GM23338 (cell line): ENCODE measurements at places on chromosomes 12 and 14. TPM values are rescaled to one million over a fixed set of nuclear protein-coding genes. Genes with fewer than 3 reads are reported as not detected.

GRCh38 chr12:80632835-80633234, 74.6 kb upstream of the MYF6 start:
- no peak overlapping the region for H3K27ac ChIP-seq
- no peaks in the 10 kb centered on the region for H3K36me3 ChIP-seq
- no peak overlapping the region for H3K4me3 ChIP-seq
- no peaks in the 10 kb centered on the region for H3K4me1 ChIP-seq
- peak; percentile 89 for DNase-seq

DNA sequence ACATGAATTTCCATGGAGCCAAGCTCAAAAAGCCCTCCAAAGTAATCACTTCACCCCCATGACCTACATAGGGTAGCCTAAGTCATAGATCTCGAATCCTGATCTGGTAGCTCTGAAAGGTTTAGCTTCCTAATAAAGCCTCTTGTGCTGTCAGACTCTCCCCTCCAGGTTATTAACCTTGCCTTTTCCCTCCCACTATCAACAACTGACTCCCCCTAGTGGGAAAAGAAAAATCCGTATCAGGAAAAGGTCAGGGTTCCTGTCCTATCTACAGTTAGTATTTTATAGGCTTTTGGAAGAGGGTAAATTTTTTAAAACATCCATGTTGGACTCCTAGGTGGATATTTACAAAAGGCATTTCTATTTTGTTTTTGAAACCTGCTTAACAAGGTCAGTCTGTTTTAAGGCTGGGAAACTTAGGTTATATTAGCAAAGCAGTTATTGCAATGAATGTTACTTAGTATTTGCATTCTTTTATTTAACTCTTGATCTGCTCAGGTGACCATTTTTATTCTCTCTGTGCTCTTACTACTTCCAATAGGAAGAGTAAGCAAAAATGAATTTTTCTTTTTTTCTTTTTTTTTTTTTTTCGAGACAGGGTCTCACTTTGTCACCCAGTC, 8.0 kb downstream of the YY1 start:
- H3K36me3 ChIP-seq = no peaks in the 10 kb centered on the region
- peak; percentile 92 for DNase-seq
- peaks cover 51% of the 10 kb centered on the region for H3K4me1 ChIP-seq
- H3K4me3 ChIP-seq = no peak overlapping the region
- H3K27ac ChIP-seq = no peak overlapping the region

EFCAB11 gene
- total RNA-seq = 6.6 and 7.7 TPM in 2 replicates

GRCh38 chr12:89155826-89156225, 196.5 kb downstream of the DUSP6 start:
- no peaks in the 10 kb centered on the region for H3K27me3 ChIP-seq
- H3K4me3 ChIP-seq = no peak overlapping the region
- H3K4me1 ChIP-seq = peaks cover 5% of the 10 kb centered on the region; the same call in 1 of the 2 replicates
- H3K36me3 ChIP-seq = no peaks in the 10 kb centered on the region
- DNase-seq = no peak

DNA sequence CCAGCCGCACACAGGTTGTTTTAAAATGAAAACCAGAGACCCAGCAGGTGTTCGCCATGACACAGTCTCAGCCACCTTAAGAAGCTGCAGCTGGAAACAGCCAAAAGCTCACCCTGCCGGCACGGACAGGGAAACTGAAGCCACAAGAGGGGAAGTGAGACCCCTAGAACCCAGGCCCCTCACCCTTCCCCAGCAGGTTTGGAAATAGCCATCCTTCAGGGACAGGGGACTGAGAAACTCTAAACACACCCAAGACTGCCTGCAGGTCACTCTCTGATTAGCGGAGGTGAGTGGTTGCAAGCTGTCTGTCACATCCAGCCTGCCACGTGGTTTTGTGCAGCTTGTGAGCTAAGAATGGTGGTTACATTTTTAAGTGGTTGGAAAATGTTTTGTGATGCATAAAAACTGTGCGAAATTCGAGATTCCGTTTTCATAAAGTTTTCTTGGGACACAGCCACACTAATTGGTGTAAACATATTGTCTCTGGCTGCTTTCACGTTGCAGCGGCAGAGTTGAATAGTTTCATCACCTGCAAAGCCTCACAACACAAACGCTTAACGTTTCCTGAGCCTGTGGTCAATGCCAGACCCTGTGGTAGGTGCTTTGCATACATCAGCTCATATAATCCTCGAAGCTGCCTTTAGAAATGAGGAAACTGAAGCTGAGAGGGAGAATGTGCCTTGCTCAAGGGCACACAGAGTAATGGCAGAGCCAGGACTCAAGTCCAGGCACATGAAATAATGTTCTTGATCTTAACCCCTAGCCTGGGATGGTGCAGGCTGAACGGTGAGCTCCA, 1.7 kb upstream of the SELPLG start:
- H3K4me3 ChIP-seq = no peak overlapping the region
- peak overlapping the region; percentile 55 for H3K27ac ChIP-seq
- no peaks in the 10 kb centered on the region for H3K36me3 ChIP-seq
- H3K27me3 ChIP-seq = no peaks in the 10 kb centered on the region
- no peak for DNase-seq
- H3K4me1 ChIP-seq = peaks cover 44% of the 10 kb centered on the region

ANAPC7 gene
- total RNA-seq = 92.7 and 99.3 TPM in 2 replicates

- no peak for DNase-seq
- H3K4me1 ChIP-seq = no peaks in the 10 kb centered on the region
- H3K4me3 ChIP-seq = no peak overlapping the region
Measured at GRCh38 chr14:59036134-59036533, 152.3 kb upstream of the DAAM1 start.

- H3K27ac ChIP-seq = no peak overlapping the region
- no peak overlapping the region for H3K4me3 ChIP-seq
- no peaks in the 10 kb centered on the region for H3K27me3 ChIP-seq
Measured at GRCh38 chr14:86404989-86405649, 875.2 kb downstream of the FLRT2 start.

CRACR2A gene
- 3.0 and 3.4 TPM in 2 replicates for total RNA-seq

GRCh38 chr12:105922670-105923102, 216.1 kb downstream of the NUAK1 start:
- H3K4me3 ChIP-seq = no peak overlapping the region
- H3K27ac ChIP-seq = no peak overlapping the region
- no peaks in the 10 kb centered on the region for H3K27me3 ChIP-seq
- H3K4me1 ChIP-seq = no peaks in the 10 kb centered on the region
- no peak for DNase-seq

GRCh38 chr14:76022991-76023390, 37.4 kb downstream of the IFT43 start:
- H3K27me3 ChIP-seq = no peaks in the 10 kb centered on the region
- H3K36me3 ChIP-seq = no peaks in the 10 kb centered on the region
- no peak for DNase-seq
- H3K27ac ChIP-seq = no peak overlapping the region

- H3K36me3 ChIP-seq = peaks cover 77% of the 10 kb centered on the region
- peak overlapping the region; percentile 50 for H3K27ac ChIP-seq
- no peak for DNase-seq
- H3K4me3 ChIP-seq = no peak overlapping the region
- H3K4me1 ChIP-seq = no peaks in the 10 kb centered on the region
- H3K27me3 ChIP-seq = no peaks in the 10 kb centered on the region
Measured at GRCh38 chr14:64447876-64448670, 17.2 kb upstream of the AKAP5 start.

GRCh38 chr14:23321572-23322547, 603 bp downstream of the PABPN1 start:
- peaks cover 10% of the 10 kb centered on the region for H3K4me1 ChIP-seq
- H3K27ac ChIP-seq = peak overlapping the region; percentile 93
- no peaks in the 10 kb centered on the region for H3K27me3 ChIP-seq
- H3K4me3 ChIP-seq = peak overlapping the region; percentile 99

GRCh38 chr12:45246236-45246635, 30.3 kb downstream of the ANO6 start:
- no peak for DNase-seq
- H3K4me3 ChIP-seq = no peak overlapping the region
- peaks cover 31% of the 10 kb centered on the region for H3K4me1 ChIP-seq
- no peak overlapping the region for H3K27ac ChIP-seq

GRCh38 chr12:132071040-132071810, 72.9 kb downstream of the DDX51 start:
- peaks cover 14% of the 10 kb centered on the region for H3K36me3 ChIP-seq
- H3K27me3 ChIP-seq = no peaks in the 10 kb centered on the region
- no peak overlapping the region for H3K27ac ChIP-seq
- H3K4me1 ChIP-seq = no peaks in the 10 kb centered on the region

DNA sequence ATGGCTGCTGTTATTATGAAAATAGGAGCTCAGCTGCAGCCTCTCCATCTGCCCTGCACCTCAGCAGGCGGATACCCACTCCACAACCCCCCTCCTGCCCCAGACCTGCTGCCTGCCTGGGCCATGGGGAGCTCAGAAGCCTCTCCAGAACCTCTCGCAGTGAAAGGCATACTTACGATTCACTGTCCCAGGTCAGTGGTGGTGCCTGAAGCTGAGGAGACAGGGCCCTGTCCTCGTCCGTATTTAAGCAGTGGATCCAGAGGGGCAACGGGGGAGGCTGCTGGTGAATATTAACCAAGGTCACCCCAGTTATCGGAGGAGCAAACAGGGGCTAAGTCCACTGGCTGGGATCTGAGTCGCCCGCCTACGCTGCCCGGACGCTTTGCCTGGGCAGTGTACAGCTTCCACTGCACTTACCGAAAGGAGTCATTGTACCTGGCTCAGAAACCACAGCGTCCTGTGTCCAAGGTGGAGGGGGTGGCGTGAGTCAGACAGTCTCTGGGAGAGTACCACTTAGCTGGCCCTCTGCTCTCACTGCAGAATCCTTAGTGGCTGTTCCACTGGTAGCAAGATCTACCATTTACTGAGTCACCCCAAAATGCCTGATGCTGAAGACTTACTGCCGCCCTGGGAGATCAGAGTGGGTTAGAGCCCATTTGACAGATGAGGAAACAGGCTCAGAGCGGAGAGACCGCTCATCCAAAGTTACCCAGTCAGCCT, at the start of gene SERPINA1:
Gene SERPINA1, minus strand, starts transcription at position 219 of the 720 bp plus-strand sequence. CDS start 5,365 bp downstream, outside the sequence.
- no peak within 1 kb of the TSS for H3K27ac ChIP-seq
- no peaks in the 10 kb centered on the region for H3K27me3 ChIP-seq
- peaks cover 7% of the 10 kb centered on the region; the same call in 1 of the 2 replicates for H3K4me1 ChIP-seq

DNA sequence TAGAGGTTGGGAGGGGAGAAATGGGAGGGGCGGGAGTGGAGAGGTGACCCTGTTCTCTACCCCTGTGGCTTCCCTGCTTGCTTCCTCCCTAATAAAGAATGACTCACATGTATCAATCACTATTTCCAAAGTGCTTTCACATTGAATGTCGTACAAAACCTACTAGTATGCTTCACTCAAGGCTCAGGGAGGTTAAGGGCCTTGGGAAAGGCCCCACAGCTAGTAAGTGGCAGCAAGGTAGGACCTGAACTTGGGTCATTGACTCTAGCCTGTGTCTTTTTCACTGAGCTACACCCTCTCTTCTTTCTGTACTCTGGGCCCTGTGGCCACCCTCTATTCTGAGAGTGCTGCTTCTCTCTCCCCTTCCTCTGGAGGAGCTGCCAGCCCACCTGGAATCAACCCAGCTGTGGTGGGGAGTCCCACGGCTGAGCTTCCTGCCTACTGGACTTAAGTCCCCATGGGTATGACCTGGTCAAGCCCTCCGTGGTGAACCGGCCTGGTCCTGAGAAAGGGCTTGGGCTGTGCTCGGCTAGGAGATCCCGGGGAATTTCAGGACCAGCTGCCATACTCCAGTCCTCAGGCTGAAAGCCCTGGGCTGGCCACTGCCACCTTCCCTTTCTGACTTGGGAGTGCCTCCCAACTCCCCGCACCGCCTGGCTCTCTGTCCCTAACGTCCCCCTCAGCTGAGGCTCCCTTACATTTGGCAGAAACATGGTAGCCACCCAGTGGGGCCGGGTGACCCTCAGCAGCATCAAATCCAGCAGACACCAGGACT, 13.0 kb downstream of the SLC48A1 start:
- H3K4me3 ChIP-seq = no peak overlapping the region
- no peaks in the 10 kb centered on the region for H3K4me1 ChIP-seq
- no peaks in the 10 kb centered on the region for H3K27me3 ChIP-seq

- no peaks in the 10 kb centered on the region for H3K36me3 ChIP-seq
- no peak overlapping the region for H3K4me3 ChIP-seq
- no peak overlapping the region for H3K27ac ChIP-seq
- no peaks in the 10 kb centered on the region for H3K27me3 ChIP-seq
Measured at GRCh38 chr12:75086091-75087038, 123.3 kb downstream of the KCNC2 start.

GRCh38 chr14:101635749-101636560, 74.7 kb downstream of the DIO3 start:
- no peaks in the 10 kb centered on the region for H3K36me3 ChIP-seq
- no peak overlapping the region for H3K4me3 ChIP-seq
- H3K27ac ChIP-seq = no peak overlapping the region
- DNase-seq = no peak

DNA sequence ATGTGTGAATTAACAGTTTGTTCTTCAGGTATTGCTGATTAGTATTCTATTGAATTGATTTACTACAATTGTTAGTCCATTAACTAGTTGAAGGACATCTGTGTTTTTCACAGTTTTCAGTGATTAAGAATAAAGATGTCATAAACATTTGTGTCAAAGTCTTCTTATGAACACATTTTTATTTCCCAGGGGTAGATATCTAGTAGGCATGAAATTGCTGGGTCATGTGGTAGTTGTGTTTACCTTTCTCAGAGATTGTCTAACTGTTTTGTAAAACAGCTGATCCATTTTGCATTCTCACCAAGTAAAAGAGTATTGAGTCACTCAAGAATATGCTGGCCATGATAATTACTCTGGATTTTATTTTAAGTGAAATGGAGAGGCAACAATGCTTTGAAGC, 1145.3 kb downstream of the FSCB start:
- H3K36me3 ChIP-seq = no peaks in the 10 kb centered on the region
- no peaks in the 10 kb centered on the region for H3K4me1 ChIP-seq
- H3K27me3 ChIP-seq = no peaks in the 10 kb centered on the region

DNA sequence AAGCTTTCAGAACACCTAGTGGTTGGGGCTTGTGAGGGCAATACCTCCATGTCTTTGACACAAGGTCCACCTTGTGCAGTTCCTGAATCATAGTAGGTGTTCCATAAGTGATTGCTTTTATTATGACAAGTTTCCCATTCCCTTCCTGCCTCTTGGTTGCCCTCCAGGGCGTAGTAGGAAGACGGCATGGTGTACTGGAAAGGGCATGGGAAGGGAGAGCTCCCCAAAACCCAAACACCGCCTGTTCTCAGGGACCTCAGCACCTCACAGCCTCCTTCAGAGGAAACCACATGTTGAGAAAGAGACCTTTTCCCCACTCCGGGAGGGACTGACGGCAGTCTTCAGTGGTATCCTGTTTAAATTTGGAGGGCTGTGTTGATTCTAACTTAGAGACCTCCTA, 21.1 kb downstream of the EVL start:
- H3K4me3 ChIP-seq = no peak overlapping the region
- no peaks in the 10 kb centered on the region for H3K4me1 ChIP-seq
- H3K36me3 ChIP-seq = no peaks in the 10 kb centered on the region; the same call in 1 of the 2 replicates
- H3K27ac ChIP-seq = no peak overlapping the region
- DNase-seq = no peak
